AG04449 (cell line): ENCODE measurements at places on chromosomes 7 and 10.

GRCh38 chr7:23022258-23022769 is 8.4 kb upstream of the HYCC1 start:
- DNase-seq: peak; percentile 79

DNA sequence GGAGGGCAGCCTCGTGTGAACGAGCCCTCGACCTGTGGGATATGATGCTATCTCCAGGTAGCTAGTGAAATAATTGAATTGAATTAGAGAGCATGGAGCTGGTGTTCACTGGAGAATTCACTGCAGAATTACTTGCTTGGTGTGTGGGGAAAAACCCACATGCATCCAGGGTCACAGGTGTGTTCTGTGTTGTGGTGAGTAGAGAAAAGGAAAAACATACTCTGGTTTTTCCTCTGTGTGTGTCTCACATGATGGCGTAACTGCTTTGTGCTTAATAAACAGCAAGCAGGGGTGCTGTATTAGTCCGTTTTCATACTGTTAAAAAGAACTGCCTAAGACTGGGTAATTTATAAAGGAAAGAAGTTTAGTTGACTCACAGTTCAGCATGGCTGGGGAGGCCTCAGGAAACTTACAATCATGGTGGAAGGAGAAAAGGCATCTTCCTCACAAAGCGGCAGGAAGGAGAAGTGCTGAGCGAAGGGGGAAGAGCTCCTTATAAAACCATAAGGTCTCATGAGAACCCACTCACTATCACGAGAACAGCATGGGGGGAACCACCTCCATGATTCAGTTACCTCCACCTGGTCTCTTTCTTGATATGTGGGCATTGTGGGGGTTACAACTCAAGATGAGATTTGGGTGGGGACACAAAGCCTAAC is 62.6 kb downstream of the TACR2 start:
- no peak for DNase-seq

- no peak for DNase-seq
Measured at GRCh38 chr7:143043391-143043790, 8.8 kb upstream of the OR6V1 start.

- DNase-seq: no peak
Measured at GRCh38 chr10:21049482-21049881, 152.4 kb upstream of the NEBL start.

DNA sequence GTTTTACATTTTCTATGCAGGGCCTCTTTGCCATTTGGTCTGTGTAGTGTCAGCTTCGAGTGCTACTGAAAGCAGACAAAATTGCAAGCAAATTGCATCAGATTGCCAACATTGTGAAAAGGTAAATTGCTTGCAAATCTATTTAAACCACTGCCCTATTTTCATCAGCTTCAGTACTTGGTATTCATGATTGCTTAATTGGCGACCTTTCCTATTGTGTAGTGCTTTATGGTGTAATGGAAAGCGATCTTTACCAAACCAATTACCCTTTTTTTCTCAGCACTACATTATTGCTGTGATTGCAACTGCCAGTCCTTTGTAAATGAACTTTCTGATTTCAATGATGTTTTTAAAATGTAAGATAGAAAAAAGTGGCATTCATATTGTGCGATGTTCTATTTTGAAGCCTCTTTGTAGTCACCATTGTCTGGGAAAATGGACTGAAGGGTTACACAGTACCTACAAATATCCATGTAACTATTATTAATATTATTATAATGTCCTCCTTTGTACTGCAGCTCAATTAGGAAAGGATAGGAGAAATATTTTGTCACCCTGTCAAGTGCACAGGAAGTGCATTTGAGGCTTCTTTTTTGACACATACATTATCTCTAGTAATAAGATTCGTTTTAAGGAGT is 177.7 kb upstream of the SP8 start:
- DNase-seq: no peak

- no peak for DNase-seq
Measured at GRCh38 chr10:80155696-80156215, 23.2 kb downstream of the PLAC9 start.
